ENCODE measurements at places on chromosomes 7 and 10.

DNA sequence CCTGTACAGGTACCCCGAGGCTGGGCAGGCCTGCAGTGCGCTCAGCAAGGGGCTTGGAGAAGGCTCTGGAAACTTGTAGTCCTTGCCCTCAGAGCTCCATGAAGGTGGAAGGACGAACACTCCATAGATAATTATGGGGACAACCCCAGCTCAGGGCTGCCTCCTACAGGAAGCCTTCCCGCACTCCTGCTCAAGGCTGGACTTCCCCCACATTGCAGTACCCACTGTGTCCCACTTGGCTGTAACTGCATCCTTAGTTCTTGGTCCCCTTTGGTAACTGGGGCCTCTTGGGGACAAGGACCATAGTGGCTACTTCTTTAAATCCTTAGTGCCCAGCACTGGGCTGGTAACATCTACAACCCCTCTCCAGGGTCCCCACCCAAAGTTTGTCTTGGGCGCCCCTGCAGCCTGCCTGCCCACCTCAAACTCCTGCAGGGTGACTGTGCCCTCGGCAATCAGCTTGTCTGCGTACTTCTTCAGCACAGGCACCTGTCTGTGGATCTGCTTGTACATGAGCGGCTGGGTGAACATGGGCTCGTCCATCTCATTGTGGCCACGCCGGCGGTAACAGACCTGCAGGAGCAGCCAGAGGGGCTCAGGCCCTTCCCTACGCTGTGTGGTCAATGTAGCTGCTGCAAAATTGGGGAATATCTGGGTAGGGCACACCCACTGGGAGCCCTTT, 17.1 kb downstream of the OGDHL start:
- DNase-seq, result no peak

DNA sequence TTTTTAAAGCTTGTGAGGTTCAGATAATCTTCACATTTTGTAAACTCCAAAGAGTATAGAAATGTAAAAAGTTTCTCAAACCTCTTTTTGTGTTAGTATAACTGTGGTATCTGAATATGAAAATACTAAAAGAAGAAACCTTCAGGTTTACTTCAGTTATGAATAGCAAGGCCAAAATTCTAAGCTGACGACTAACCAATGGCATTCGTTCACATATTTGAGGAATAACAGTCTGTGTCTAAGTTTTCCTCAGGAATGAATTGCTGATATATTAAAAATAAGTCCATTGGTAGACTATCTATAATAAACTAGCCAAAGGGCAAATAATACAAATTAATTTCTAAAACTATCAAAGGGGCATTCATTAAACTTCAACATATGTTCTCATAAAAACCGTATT, 206.0 kb downstream of the CXCL12 start:
- DNase-seq, result no peak

- DNase-seq, result no peak
These were observed 171.6 kb downstream of the CCDC3 start for GRCh38 chr10:12829831-12830390.

DNA sequence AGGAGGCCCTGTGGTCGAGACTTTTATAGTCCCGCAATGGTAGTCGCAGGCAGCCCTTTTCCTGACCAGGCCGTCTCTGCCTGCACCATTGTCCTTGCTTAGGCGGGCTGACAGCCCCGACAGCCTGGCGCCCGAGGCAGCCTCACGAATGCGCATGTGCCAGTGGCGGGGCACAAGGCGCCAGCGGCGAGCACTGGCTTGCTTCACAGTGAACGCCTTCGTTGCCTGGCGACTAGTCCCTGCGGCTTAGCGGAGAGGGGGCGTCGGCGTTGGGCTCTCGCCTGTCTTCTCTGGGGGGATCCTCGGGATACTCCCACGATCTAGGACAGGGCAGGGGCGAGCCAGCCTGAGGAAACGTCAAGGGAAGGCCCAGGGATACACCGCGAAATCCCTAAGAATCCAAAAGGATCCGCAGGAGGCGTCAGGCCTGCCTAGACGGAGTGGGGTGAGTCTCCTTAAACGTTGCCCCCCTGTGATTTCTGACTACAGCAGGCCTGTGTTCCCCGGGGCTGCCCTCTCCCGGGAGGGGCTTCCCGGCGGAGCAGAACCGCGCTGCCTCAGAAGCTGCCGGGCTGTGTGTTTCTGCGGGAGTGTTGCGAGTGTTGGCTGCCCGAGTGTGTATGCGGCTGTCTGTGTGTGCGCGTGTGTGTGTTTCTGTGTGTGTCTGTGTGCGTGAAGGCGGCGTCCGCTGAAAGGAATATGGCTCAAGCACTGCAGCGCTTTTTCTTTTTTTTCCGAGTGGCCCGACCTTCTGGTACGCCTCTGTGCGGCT, 20.5 kb upstream of the ZNF273 start:
- DNase-seq, result no peak

- DNase-seq, result no peak
These were observed 12.7 kb downstream of the ANK3 start for GRCh38 chr10:60377042-60377352.

- no peak for DNase-seq
These were observed 553.3 kb downstream of the TFEC start for GRCh38 chr7:115477193-115477651.

DNA sequence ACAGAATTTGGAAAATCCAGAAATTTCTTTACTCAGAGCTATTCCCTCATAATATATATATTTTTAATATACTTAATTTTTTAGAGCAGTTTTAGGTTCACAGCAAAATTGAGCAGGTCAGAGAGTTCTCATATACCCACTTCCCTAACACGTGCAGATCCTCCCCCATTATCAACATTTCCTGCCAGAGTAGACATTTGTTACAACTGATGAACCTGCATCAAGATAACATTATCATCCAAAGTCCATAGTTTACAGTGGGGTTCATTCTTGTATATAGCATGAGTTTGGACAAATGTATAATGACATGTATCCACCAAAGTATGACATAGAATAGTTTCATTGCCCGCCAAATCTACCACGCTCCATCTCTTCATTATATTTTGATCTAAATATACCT, 170.0 kb downstream of the PTEN start:
- DNase-seq, result no peak

DNA sequence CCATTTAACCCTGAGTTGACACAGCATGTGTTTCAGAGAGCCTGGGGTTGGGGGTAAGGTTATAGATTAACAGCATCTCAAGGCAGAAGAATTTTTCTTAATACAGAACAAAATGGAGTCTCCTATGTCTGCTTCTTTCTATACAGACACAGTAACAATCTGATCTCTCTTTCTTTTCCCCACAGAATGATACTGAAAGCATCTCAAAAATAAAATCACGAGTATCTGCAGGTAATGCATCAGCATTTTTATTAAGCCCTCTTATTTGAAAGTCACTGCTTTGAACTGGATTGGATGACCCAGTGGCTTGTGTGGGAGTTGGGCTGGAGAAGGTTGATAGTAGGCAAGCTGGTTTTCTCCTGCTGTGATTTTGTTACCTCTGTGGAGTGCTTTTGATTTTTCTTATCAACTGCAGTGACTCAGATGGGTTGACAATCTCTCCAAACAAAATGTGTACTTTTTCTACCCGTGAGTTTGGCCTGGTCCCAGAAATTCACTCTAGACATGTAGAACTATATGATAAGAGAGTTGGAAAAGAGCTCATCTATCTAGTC, 253.5 kb upstream of the PRKCQ start:
- DNase-seq, result no peak

DNA sequence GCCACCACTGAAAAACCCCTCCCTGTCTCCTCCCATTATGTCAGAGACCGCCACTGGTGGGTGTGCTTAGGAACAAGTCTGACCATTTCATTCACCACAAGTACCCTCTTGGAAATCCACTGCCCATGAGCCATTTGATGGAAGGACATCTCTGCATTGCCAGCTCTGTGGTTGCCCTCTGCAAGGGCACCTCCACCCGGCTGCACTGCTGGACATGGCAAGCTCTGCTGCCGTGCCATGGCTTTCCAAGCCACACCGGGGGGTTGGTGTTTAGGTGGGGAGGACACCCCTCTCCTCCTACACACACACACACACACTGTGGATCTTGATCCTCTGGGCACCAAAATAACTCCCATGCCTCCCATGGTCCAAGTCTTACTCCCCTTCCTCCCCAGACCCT, 5.2 kb upstream of the PLXNA4 start:
- no peak for DNase-seq

- no peak for DNase-seq
These were observed 75.5 kb upstream of the PPP2R2D start for GRCh38 chr10:131825150-131825848.

DNA sequence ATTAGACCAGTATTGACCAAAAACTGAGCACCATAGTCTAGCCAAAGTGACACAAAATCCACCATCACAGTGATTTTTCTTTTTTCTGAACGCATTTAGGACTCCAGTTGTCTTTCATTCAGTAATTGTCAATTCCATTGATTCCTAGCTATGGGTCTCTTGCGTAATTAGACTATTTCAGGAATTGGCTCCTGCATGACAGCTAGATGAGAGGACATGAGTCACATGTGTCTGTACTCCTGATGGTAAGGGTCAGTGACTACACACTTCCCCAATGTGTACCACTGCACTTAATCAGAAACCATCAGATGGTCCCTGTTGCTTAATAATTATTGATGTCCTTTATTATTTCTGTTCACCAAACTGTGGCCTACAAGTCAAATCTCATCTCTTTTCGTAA, 469.5 kb downstream of the POM121L12 start:
- DNase-seq, result no peak

GRCh38 chr10:26334932-26335573, 103.1 kb upstream of the APBB1IP start:
- peak; percentile 28 for DNase-seq

GRCh38 chr7:33107136-33108066, 1.8 kb downstream of the RP9 start:
- DNase-seq, result no peak

Measured in stimulated activated CD4-positive, alpha-beta T cell treated with anti-CD3 and anti-CD28 coated beads, Interleukin-1b, Interleukin-23, amount 100 ng/mL, for 1 hour (primary cell).